ENCODE measurements at places on chromosomes 1 and 21.

GRCh38 chr1:152855661-152856060 is 4.1 kb upstream of the LCE7A start:
- no peak for DNase-seq

GRCh38 chr21:26814386-26814785 is 30.8 kb downstream of the ADAMTS1 start:
- DNase-seq: no peak

DNA sequence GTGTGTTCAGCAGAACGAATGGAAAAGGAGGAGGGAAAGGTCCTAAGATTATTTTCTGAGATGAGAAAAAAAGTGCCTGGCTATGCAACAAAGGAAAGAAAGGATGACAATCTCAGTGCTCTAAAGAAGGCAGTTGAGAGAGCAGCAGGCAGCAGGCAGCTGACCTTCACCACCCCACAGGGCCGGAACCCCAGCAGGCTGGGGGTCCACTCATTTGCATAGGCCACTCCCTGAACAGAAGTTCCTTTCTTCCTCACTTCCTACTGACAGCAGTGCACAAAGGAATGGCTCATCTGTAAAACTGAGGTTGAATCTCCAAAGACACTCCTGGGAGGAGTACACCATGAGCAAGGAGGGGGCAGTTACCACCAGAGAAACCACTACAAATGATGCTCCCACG is 41.4 kb upstream of the TNR start:
- DNase-seq: no peak

GRCh38 chr1:109847251-109847650 is 63.4 kb upstream of the CSF1 start:
- no peak for DNase-seq

DNA sequence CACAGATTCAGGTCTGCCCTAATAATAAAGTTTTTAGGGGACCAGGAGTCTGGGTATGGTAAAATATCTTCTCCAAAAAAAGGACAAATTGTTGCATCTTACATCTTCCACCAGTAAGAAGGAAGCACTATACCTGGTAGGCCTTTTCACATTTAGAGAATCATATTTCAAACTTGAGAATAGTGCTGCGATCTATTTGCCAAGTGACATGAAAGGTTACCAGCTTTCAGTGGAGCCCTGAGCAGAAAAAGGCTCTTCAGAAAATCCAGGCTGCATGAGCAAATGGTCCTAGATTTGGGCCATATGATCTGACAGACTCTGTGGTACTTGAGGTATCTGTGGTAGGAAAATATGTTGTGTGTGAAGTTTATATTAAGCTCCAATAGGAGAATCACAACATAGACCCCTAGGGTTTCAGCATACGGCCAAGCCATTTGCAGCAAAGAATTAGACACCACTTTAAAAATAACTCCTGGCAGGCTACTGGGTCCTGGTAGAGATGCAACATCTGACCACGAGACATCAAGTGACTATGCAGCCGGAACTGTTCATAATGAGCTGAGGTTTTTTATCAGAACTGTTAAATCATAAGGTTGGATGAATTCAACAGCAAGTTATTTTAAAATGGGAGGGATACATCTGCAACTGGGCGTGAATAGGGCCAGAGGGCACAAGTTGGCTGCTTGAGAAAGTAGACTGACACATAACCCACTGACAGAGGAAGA is 38.6 kb upstream of the CCDC190 start:
- no peak for DNase-seq

DNA sequence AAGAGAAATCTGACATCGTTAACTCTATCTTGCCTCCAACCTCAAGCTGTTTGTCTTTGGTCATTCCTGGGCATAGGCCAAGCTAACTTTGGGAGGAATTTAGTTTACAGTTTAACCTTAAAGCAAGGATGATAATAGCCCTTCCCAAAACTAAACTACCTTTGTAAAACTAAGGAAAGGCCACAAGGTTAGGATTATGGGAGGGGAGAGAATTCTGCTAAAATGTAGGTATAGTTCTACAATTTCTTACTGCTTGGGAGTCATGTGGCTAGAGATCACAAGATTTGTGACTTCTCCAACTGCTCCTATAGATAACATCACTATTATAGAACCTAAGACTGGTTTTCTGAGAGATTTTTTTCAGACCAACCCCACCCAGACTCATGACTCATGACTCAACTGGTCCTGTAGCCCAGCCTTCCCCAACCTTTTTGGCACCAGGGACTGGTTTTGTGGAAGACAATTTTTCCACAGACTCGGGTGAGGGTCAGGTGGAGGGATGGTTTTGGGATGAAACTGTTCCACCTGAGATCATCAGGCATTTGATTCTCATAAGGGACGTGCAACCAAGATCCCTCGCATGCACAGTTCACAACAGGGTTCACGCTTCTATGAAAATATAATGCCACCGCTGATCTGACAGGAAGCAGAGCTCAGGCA is 70.7 kb upstream of the MUTYH start:
- no peak for DNase-seq

DNA sequence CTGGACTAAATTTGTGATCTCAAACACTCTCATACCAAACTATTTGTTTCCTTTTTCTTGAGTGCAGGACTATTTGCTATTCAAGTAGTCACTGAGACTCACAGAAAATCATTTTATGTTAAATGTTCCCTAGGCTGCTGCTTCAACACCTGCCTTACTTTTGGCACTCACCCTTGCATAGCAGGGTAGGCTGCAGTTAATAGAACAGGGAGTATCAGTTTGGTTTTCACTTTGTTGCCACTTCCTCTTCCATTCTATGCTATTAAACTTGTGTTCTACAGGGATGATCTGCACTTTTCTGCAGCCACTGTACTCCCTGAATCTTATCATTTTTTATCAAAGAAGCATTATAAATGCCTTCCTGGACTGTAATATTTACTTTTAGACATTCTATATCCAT is 148.7 kb upstream of the PRMT6 start:
- no peak for DNase-seq

DNA sequence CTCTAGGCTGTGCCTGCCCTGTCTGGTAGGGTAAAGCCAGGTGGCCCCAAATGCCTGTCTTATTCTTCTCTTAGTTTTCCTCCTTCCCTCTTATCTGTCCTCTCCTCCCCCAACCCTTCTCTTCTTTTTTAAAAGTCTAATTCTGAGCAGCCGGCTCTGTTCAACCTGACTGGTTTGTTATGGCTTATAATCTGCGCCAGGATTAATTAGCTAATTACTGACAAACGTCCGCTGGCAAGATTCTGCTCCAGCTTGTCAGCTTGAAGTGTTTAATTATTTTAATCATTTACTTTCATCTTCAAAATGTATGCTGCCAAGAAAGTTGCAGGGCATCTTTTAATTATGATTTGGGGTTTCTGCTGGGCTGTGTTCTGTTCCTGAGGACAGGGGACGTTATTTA is 27.2 kb upstream of the PSMB2 start:
- no peak for DNase-seq

- DNase-seq: no peak
Measured at GRCh38 chr1:71770121-71770520, 512.2 kb downstream of the NEGR1 start.

GRCh38 chr1:60296794-60297193 is 223.2 kb upstream of the C1orf87 start:
- no peak for DNase-seq

DNA sequence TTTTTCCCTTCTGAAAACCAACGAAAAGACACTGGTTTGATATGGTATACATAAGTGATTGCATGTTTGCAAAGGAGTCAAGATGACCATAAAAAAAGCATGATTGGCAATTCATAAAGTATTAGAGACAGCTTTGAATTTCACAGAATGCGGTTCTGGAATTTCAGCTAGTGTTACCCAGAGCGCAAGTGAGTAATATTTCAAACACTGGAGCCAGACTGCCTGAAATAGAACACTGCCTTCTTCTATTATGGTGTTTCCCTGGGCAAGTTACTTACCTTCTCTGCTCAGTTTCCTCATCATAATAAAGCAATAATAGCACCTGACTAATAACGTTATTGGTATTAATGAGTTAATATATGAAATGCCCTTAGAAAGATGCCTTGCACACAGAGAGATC is 54.7 kb downstream of the NEGR1 start:
- DNase-seq: no peak

DNA sequence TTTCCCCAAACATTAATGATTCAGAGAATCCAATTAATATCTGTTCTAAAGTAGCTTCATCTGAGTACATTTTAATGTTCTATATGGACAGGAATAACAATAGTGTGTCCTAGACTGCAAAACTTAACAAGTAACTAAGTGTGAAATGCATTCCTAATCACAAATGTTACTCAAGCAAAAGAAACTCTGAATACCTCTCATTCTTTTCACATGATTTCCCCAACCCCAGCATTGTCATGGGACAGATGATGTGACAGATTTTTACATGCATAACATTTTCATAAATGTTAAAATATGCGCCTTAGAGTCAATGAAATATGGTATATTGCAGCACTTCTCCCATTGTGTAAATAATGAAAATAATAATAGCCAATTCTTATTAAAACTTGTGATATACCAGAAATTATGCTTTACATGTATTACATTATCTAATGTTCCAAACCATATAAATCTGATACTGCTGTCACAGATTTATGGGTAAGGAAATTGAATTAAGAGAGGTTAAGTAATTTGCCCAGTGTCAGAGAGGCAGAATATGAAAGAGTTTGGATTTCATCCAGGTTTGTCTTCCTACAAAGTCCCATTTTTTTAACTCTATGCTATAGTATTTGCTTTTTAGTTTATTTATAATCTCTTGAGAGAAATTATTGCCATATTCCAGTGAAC is 269.4 kb downstream of the LRRC7 start:
- no peak for DNase-seq

- DNase-seq: no peak
Measured at GRCh38 chr1:237093691-237094090, 51.7 kb downstream of the RYR2 start.

DNA sequence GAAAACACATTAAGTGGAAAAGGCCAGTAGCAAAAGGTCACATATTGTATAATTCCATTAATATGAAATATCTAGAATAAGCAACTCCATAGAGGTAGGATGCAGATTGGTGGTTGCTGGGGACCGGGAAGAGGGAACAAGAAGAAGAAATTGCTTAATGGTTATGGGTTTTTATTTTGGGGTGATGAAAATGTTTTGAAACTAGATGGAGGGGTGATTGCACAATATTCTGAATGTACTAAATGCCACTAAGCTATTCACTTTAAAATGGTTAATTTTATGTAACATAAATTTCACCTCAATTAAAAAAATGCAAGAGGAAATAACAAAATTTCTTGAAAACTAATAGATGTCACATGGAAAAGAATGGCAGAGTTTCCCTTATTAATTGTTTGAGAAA is 6.7 kb downstream of the KIAA0040 start:
- no peak for DNase-seq

DNA sequence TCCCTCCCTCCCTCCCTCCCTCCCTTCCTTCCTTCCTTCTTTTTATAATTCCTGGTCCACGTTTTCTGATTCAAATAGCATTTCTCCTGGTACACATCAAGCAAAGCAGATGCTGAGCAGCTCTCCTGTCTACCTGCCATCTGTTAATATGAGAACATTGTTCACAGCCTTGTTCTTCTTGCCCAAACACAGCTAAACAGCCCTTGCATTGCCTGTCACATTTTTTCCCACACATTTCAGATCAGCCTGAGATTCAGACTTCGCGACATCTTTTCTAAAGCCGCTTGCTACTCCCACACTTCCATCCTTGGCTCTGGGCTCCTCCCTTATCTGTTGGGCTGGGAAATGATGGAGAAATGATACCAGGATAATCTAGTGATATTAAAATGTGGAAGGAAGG is 200.5 kb downstream of the PCP4 start:
- no peak for DNase-seq

DNA sequence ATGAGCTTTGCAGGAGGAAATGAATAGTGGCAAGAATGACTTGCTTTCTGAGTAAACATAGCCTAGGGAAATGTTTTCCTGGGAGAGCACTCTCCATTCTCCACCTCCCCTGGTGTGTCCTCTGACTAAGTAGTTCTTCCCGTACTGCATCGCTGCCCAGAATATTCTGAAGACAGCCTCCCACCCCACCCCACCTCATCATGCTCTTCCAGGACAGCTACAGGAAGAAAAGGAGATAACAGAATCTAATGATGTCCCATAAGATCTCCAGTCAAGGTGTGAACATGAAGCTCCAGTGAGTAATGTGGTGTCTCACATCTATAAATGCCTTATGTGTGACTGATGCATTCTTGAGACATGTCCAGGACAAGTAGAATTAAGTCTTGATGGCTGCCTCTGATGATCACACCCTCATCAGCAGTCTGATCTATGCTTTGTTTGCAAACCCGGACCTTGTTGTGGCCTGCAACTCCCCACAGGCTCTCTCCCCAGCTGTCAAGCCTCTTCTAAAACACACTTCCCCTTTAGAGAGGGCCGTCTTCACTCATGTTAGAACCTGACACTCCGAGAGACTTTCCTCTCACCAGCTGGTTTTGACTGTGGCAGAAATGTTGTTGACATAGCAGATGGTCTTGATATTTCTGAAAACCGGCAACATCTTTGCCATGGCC is 183.0 kb downstream of the CYYR1 start:
- DNase-seq: no peak

GRCh38 chr1:172906778-172907592 is 143.8 kb downstream of the TNFSF18 start:
- no peak for DNase-seq

GRCh38 chr1:67256291-67257172 is 51.1 kb upstream of the IL12RB2 start:
- no peak for DNase-seq

DNA sequence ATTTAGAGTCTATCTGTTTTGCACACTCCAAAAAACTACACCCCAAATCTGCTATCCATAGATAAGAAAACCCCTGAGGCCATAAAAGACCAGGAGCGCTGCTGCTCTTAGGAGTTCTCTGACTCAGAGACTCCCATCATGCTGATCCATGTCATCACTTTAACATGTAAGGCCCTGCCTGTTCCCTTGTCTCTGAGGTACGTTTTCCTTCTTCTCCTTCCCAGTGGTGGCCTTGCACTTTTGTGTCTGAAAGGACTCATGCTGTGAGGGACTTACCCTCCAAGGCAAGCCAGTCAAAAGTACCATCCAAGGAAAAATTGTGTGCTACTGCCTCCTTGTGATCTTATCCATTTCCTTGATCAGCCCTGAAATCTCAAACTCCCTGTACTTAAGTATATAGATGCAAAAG is 427.4 kb upstream of the NCAM2 start:
- no peak for DNase-seq

DNA sequence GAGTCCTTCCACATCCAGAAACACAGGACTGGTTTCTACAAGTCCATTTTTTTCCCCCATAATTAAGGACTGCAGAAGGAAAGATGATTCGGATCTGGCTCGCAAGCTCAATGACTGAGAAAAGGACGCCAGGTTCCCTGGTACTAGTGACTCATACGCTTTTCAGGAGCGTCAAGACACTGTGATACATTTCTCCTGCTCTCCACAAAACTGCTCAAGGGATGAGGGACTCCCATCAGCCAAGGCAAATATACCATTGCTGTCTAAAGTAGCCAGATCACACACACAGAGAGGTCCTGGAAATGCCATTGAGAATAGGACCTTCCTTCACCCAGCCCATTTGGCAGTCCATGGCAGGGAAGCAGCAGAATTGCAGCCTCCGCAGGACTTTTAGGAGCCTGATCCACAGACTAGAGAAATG is 253.6 kb upstream of the IRF2BP2 start:
- peak; percentile 95 for DNase-seq

- no peak for DNase-seq
Measured at GRCh38 chr1:209662879-209663327, 10.7 kb upstream of the LAMB3 start.

Measured in vagina (tissue), 2 donors.